RPMI8226 (cell line): ENCODE measurements at places on chromosomes 2 and 18.

- DNase-seq: no peak
Observed at GRCh38 chr2:101850991-101851390, 140.8 kb upstream of the IL1R2 start.

- DNase-seq: no peak
Observed at GRCh38 chr18:36543991-36544725, 246.6 kb downstream of the FHOD3 start.

DNA sequence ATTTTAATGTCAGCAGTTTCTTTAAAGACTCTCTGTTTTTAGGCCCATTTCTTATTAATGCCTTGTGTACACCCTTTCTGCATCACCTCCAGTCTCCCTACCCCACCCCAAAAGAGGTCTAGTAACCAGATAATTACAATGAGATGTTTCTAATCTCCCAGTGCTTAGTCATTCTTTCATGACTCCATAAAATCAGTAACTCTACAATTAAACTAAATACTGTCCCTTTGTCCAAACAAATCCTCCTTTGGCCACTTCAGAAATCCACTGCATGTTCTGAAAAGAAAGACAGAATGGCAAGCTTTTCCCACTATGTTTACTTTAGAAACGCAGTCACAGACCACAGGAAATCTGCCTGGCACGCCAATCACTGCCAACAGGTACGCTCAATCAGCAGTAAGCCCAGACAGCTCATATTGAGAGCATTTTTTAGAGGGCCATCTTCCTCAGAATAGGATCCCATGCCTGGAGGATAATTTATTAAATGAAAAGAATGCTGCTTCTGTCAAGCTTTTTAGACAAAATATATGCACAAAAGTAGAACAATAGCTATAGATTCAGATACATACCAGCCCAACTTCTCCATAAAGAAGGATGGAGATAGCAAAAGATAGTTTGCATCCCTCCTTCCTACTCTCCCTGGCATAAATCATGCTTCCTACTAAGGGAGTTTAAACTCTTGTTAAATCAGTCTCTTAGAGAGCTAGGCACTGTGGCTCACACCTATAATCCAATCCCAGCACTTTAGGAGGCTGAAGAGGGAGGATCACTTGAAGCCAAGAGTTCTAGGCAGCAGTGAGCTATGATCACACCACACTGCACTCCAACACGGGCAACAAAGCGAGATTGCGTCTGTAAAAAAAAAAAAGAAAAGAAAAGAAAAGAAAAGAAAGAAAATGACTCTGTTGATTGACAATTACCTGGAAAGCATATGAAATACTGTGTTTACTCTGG lies 14.6 kb downstream of the CLASP1 start:
- DNase-seq: peak; percentile 6

DNA sequence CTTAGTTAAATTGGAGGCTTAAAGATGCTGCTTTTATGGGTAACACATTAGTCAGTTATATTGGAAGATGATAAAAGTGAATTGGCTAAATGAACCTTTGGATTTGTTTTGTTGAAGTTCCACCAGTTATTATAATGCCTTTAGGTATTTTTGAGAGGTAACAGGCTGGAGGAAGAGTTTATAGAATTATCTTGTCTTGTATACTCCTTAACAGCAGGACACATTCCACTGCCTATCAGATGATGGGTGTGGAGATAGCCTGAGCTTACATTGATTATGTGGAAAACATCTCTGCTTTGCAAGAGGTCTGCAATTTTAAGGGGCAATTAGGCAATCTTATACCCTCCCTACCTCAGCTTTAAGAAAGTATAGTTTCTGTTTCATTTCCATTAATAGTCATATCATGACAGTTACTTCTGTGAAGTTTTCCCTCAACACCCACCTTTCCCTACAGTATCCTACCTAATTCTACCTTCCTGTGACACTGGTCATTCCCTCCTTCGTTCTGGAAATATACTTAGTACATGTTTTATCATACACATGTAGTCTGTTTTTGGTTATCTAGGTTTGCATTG lies 403.7 kb upstream of the SPRED2 start:
- no peak for DNase-seq

- no peak for DNase-seq
Observed at GRCh38 chr18:49094136-49094535, 143.4 kb upstream of the SMAD7 start.

DNA sequence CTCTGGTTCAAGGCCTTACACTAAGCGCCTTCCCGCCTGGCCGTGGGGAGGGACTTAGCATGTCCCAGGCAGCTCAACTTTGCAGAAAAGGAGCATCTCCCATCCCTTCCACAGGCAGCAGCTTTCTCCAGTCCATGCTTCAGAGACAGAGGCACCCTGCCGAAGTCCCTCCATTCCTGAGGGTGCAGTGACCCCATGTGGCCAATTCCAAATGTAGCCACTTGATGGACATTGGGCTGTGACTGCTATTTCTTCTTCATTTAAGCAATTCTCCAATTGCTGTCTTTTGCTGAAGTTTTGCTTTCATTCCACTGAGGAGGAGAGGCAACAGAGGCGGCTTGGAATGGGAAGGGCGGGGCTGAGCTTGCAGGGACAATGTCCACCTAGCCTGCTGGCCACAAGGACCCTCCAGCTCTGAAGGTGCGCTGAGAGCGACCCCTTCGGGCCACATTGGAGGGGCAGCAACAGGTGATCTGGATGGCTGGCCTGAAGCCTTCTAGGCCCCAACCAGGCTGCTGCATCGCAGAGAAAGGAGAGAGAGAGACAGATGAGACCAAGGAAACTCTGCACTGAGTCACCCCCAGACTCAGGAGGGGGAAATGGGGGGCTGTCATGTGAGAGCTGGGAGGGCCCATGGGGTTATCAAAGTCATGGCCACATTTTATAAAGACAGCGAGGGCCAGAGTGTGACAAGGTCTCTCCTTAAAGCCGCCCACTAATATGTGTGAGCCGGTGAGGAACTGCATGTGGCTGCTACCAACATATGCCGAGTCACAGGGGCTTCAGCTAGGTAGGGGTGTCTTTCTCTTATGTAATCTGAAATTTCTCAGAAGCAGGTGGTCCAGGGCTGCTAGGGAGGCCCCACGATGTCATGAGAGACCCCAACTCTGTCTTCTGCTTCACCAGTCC lies 61.3 kb downstream of the LONRF2 start:
- peak; percentile 68 for DNase-seq

- DNase-seq: no peak
Observed at GRCh38 chr2:235677276-235677788, 183.5 kb downstream of the AGAP1 start.

DNA sequence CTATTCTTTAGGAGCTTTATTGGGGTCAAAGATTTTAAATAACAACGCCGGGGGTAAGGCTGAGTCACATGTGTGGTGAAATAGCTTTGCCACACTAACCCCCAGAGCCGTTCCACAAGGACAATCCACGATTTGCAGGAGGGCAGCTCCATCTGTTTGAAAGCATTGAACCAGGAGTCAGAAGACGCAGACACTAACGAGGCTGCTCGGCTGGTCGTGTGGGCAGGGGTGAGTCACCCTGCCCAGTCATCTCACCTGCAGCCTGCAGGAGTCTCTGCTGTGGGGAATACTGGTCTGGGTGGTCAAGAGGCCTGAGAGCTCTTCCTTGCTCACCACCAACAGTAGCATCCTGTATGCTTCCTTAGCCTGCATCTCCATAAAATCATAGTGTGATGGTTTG lies 149.2 kb upstream of the NCK2 start:
- DNase-seq: no peak

DNA sequence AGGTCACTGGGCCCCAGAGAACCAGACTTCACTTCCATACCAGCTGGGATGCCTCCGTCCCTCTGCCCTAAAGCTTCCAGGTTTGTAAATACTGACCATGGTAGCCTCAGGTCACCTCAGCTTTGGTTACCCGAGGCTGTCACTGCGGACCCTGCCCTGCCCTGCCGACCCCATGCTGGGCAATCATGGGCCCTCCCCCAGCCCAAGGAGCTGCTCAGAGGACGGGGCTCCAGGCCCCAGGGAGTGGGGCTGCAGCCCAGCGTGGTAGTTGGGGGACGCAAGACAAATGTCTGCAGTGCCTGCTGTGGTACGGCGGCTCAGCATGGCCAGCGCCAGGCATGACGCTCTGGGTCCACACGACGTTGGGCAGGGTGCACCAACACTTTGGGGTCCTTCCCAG lies 25.3 kb downstream of the RAMP1 start:
- DNase-seq: no peak

DNA sequence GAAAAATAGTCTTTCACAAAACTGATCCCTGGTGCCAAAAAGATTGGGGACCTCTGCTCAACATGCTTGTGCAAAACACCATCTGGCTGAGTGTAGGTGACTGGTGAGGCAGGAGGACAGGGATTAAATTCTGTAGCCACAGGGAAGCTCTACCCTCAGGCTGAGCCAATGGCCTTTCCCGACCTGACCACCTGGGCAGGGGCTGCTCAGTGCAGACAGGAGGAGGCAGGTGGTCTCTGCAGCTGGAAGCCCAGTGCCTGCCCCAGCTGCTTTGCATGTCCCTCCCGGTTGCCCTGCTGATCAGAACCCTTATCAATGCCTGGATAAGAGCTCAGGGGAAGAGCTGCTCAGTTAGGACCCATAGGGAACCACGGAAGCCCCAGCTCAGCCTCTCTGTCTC lies 235.3 kb downstream of the ANKRD36 start:
- no peak for DNase-seq

DNA sequence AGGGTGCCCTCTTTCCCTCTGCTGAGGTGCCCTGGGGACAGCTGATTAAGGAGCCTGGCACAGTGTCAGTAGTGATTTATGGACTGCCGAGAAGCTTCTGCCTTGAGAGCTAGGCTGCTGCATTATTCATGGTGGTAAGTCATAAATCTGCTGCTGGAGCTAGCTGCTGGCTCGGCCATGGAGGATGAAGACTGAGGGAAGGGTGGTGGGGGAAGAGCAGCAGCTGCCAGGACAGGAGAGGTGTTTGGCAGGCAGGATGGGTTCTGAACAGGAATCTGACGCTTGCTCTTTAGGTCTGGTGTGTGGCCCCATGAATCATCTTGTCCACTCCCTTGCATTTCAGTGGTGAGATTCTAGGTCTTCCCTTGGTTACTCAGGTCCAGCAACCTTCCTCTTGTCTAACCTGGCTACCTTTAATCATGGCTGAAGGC lies 296.3 kb downstream of the DYSF start:
- no peak for DNase-seq

- DNase-seq: no peak
Observed at GRCh38 chr2:38203446-38203810, 127.5 kb upstream of the CYP1B1 start.
